ENCODE measurements at places on chromosomes 11 and 22. TPM values are rescaled to one million over a fixed set of nuclear protein-coding genes. Genes with fewer than 3 reads are reported as not detected.

Gene GPR83
- total RNA-seq, result not detected

Gene SCGB1D2
- total RNA-seq, result not detected

Gene TIMM10
- 29.0 TPM for total RNA-seq

Gene GNB1L
- total RNA-seq, result 22.5 TPM

Gene POU2AF2
- not detected for total RNA-seq

Gene TRIM49
- not detected for total RNA-seq

Gene THY1
- 1,197 TPM for total RNA-seq

Gene TOP3B
- 16.0 TPM for total RNA-seq

Gene TBX10
- total RNA-seq, result not detected

Gene KCNK4
- total RNA-seq, result not detected

Gene ZNF408
- total RNA-seq, result 9.6 TPM

Gene PAX6
- not detected for total RNA-seq

Gene KIF18A
- 12.5 TPM for total RNA-seq

Gene SPDYC
- not detected for total RNA-seq

Gene PUS3
- 11.8 TPM for total RNA-seq

Gene RAB30
- total RNA-seq, result 10.6 TPM

Gene ZNF280B
- 0.11 TPM for total RNA-seq

Gene DSCAML1
- not detected for total RNA-seq

Gene INPP5J
- total RNA-seq, result 0.13 TPM

Gene SCGB2A2
- total RNA-seq, result not detected

Gene APOL5
- total RNA-seq, result not detected

Gene CD6
- total RNA-seq, result not detected

Gene GAB4
- total RNA-seq, result not detected

Gene C11orf97
- total RNA-seq, result not detected

Gene PSMD13
- 127 TPM for total RNA-seq

Gene AGBL2
- total RNA-seq, result 0.63 TPM

Gene PRCP
- 66.3 TPM for total RNA-seq

Gene ZP1
- 5.3 TPM for total RNA-seq

Gene NLRP14
- not detected for total RNA-seq

Gene LRRC75B
- total RNA-seq, result 16.3 TPM

Gene OR10A6
- 0.11 TPM for total RNA-seq

Gene OR9G1
- not detected for total RNA-seq

Gene TSGA10IP
- total RNA-seq, result not detected

Gene GGTLC3
- total RNA-seq, result not detected

Gene CDC42BPG
- total RNA-seq, result not detected

Gene KCNJ1
- total RNA-seq, result not detected

Gene OR52H1
- total RNA-seq, result not detected
